Bone marrow (tissue), 2 donors: ENCODE measurements at places on chromosomes 3 and 15.

DNA sequence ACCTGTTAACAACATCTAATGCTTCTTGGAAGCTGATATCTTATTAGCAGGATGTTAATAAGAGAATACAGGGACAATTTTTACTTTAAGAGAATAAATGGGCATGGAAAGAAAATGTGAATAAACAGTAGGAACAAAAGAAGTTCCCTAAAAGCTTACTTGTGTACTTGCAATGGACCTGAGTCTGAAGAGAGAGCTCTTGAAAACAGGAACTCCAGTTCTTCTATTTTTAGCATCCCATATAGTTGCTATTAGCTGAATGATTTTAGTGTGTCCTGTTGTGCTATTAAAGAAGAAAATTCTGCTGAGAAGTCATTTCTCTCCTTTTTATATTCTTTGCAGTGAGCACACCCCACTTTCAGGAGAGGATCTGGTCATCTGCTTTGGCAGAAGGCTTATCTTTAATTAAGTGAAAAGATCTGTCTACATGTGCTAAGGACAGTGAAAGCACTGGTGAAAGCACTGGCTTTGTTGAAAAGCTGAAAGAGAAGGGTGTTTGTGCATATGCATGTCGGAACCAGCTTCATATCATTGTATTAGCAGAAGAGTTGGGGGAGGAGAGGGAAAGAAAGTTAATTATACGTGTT is 1.4 kb upstream of the ST3GAL6 start:
- peak; percentile 68 for DNase-seq

DNA sequence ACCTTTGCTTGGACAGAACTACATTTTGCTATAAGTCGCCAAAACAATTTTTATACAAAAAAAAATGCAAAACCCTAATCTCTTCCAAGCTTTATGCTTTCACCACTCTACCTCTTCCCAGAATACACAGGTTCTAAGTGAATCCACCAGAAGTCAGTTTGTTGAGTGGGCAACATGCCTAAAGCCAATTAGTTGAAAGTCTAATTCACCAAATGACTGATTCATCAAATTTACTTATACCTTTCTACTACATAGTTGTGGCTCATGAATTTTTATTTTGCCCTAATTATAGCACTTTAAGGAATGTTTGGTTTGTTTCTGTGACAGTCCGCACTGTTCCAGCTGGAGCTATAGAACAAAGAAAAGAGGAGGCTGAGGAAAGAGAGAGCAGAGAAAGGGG is 265.9 kb upstream of the TGFBR2 start:
- DNase-seq, result no peak

DNA sequence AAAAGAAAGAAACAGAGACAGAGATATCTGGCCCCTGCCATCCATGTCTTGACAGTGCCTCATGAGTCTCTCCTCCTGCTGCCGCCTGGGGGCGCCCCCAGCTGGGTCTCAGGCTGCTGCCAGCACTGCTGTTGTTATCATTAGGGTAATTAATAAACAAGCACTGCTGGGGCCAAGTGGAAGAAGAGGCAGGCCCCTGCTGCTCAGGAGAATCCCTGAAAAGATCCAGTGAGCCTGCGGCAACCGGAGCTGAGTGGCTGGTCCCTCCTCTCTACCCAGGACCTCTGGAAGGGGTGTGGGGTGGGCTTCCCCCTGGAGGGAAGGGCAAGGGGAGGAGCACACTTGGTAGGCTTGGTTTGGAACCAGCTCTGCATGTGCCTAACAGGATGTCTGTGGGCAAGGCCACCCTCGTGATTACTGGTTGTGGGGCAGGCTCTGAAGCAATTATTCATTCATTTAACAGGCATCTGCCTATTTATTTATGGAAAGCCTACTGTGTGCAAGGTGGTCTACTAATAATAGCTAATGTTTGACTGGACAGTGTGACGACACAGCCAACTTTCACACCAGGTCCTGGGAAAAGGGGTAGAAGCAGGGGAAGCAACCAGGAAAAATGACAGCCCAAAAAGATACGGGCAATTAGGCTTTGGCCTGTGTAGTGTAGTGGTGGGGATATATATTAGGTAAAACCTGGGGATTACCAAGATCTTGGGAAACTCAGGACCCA is 1.2 kb upstream of the TYRO3 start:
- DNase-seq, result peak; percentile 51

DNA sequence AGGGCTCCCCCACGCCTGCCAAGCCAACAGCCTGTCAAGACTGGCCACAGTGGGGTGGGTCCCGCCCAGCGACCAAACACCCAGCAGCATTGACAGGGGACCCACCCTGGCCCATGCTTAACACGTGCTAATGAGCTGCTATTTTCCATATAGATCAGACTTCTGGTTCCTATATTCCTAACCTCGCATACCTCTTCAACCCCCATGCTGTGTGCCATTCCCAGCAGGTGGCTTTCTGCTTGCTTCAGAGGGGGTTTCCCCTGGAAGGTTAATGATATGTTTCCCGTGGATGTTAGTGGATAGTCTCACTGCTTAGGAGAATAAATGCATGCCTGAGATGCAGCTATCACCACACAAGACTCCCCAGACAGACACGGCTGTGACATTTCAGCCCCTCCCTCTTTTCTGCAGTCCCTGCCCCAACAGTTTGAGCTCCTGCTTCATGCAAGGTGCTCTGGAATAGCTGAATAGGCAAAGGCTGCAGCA is 37.9 kb upstream of the MGLL start:
- no peak for DNase-seq
